CD4-positive, alpha-beta T cell treated with Interleukin-21 for 1 hour (primary cell): ENCODE measurements at places on chromosomes 11 and 22.

- DNase-seq, result no peak
Observed at GRCh38 chr11:36398231-36398953, 102.3 kb downstream of the PRR5L start.

DNA sequence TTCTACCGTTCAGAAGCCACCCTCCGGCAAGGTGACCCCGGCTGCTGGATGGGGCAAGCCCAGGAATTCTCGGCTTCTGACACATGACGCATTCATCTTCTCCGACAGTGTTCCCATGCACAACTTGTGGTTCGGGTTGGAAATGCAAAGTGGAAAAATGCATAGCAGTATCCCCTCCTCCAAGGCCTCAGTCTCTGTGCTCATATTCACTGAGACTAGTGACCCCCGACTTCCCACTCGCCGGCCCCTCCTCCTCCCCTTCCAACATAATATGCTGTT, 70.0 kb upstream of the NTM start:
- no peak for DNase-seq

DNA sequence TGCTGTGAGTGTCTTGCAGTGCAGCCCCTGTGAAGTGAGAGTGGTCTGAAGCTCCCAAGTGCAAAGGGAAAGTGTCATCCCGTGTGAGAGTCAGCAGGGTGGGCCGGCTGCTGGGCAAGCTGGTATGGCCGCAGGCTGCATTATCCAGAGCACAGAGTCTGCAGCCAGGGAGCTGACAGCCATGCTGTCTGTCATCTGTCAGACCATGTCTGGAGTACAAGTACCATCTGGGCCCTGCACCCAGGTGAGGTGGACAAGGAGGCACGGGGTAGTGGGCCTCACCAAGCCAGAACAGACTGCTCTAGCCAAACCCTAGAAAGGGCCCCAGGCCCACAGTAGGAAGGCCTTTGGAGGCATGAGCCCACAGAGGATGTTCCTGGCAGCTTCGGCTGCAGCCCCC, 20.2 kb downstream of the LMO1 start:
- DNase-seq, result no peak

DNA sequence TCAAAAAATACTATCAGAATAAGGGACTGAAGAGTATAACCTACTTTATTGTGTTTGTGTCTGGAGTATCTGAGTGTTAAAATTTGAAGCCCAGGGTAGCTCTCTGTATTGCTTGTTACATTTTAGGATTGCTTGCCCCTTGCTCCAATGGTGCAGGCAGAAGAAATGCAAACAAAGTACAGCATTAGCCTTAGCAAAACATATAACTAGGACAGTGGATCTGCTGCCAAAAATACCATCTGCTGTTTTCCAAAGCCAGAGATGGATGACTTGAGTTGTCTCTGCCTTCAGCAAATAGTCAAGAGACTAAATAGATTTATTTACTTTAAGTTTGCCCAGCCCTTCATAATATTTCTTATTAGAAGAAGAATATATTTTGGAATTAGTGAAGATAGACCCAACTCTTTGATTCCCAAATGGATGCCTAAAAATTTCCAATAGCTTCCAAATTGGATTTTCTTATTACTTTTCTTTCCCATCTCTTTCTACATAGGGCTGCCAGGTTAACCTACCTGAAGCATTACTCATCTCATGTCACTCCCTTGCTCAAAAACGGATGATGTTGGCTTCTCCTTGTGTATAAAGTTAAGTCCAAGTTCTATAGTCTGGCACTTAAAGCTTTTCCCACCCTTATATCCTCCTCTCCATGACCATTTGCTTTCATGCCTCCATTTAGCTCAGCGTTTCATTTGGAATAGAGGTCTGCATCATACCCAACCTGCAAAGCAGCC, 66.3 kb downstream of the LDLRAD3 start:
- no peak for DNase-seq

- DNase-seq, result no peak
Observed at GRCh38 chr11:69286374-69287371, 7.3 kb upstream of the MYEOV start.

GRCh38 chr11:15493921-15494620, 379.3 kb downstream of the INSC start:
- DNase-seq, result no peak

- no peak for DNase-seq
Observed at GRCh38 chr11:6415797-6416196, 3.1 kb downstream of the APBB1 start.

- DNase-seq, result no peak
Observed at GRCh38 chr11:75174781-75175370, 24.0 kb downstream of the SLCO2B1 start.

DNA sequence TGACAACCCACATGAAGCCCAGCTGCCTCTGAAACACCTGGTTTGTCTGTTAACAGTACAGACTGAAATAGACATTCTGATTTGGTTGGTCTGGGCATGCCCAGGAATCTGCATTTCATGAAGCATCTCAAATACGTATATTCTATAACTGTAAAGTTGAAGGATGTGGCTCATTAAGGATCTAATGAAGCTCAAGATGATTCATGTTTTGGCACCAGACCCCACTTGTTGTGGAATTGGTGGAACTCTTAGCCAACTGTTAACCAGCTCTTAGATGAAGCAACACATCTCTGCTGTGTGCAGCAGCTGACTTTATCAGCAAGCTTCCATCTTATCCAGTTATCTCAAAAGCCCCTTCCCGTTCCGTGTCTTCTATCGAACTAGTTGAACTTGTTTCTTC, 232.2 kb downstream of the INSC start:
- no peak for DNase-seq

- DNase-seq, result no peak
Observed at GRCh38 chr11:19739872-19740271, 27.2 kb downstream of the NAV2 start.

- DNase-seq, result peak; percentile 74
Observed at GRCh38 chr11:63888170-63889086, 28.5 kb downstream of the RCOR2 start.

- no peak for DNase-seq
Observed at GRCh38 chr11:6319704-6320410, 444 bp downstream of the CAVIN3 start.

GRCh38 chr11:111237926-111238325, 7.6 kb upstream of the POU2AF2 start:
- DNase-seq, result no peak

GRCh38 chr22:39894554-39895092, 1.1 kb upstream of the ENTHD1 start:
- no peak for DNase-seq

- no peak for DNase-seq
Observed at GRCh38 chr22:40631925-40632324, 4.6 kb downstream of the MRTFA start.

DNA sequence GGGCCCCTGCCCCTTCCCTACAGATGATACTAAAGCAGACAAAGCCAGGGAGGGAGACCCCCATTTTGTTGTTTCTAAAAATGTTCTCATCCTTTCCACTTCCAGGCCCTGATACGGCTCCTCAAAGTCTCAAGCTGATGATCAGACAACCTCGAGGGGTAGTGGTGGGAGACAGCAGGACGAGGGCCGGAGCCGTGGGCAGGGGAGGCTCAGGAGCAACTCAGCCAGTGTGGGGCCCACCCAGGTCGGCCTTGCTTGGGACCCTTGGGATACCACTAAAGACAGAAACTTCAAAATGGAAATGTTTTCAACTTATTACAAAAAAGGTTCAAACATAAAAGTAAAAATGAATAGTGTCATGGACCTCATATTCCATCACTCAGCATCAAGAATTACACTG, 15.2 kb upstream of the VPS37C start:
- DNase-seq, result no peak

DNA sequence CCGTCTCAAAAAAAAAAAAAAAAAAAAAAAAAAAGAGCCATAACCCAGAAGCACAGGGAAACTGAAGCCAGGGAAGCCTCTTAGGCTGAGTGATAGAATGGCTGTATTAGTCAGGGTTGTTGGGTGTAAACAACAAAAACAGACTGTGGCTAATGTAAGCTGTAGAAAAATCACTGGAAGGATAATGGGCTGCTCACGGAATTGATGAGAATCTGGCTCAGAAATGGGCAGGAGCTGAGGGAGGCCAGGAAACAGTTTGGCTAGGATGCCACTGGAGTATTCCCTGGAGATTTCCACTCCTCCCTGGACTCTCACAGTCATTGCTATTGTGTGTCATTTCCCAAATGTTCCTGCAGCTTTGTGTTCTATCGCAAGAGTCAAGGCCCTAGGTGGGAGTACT, 22.4 kb downstream of the SLC22A6 start:
- no peak for DNase-seq

GRCh38 chr11:122116591-122116990, 576 bp upstream of the BLID start:
- no peak for DNase-seq

- no peak for DNase-seq
Observed at GRCh38 chr11:33828604-33829429, 54.5 kb upstream of the FBXO3 start.

DNA sequence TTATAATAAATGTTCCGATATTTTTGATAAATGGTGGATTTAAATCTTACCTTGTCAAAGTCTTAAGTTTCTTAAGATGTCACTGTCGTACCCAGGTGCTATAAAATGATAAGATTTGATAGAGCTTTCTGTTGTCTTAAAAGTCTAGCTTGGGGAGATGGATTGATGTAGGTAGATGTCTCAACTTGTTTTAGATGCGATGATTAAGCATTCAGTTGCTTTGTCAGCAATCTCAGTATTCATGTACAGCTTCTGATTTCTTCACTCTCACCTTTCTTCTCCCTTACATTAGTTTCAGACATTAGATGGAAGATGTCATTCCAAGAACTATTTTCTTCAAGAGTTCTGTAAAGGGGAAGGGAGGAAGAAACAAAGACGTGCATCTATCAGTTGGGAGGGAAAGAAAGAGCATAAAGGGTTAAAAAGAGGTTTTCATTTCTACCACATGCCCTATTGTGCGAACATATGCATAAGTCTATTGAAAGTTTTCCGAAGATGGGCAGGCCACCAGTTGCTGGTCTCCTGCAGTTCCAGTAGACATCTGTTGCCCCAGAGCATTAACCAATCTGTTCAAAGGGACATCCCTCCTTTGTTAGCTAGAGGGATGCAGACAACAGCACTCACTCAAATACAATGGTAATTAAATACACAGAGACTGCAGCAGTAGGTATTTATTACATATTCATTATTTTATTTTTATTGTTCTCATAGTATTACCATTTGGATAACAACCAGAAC, 38.4 kb downstream of the ZC3H12C start:
- no peak for DNase-seq

- no peak for DNase-seq
Observed at GRCh38 chr11:73028611-73029010, 113.5 kb downstream of the FCHSD2 start.

GRCh38 chr11:88353386-88353785, 15.8 kb upstream of the CTSC start:
- no peak for DNase-seq

- no peak for DNase-seq
Observed at GRCh38 chr22:32780726-32781310, 20.7 kb upstream of the TIMP3 start.

DNA sequence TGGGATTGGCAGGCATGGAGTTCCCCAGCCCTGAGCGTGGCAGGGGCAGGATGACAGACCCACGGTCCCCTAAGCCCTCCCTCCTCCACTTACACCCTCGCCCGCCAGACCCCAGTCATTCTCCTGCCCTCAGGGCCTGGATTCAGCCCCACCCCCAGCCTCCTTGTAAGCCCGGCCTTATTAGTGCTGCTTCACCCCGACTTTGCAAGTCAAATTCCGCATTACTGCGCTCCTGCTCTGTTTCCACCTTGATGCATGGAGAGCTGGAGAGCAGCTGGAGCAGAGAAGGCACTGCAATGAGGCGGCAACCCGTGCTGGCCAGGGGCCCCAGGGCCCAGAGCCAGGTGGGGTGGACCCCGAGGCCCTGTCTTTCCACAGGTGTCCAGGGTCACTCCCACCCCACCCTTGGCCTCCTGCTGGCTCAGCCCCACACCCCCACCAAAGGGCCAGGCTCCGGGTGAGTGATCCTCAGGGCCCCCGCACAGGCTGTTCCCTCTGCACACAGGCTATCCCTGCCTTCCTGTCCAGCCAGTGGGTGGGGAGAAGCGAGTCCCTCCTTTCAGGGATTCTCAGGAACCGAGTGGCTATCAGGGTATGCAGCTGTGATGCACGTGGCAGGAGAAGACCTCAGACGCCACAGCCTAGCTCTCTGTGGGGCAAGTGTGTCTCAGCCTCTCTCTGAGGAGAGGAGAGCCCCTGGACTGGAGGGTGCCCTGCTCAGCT, 36.4 kb downstream of the RTN4R start:
- no peak for DNase-seq

GRCh38 chr22:49906071-49906798, 12.0 kb downstream of the ALG12 start:
- no peak for DNase-seq

DNA sequence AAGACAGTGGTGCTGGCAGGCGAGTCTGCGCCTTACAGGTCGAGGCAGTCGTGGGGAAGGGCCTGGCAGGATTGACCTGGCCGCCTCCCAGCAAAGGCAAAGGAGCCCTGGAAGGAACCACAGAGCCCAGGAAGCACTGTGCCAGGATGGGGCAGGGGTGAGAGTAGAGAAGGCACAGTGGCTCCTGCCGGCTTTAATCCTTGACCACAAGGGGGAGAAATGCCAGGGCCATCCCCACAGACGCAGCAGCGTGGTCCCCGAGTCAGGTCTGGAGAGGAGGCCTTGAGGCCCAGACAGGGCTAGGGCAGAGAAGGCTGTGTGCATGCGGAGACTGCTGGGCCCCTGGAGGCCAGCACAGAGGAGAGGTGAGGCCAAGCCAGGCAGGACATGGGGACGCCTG, 9.9 kb upstream of the NDUFS8 start:
- DNase-seq, result no peak

- no peak for DNase-seq
Observed at GRCh38 chr11:92890846-92891245, 78.6 kb upstream of the MTNR1B start.

GRCh38 chr11:12164061-12165014, 53.9 kb downstream of the MICAL2 start:
- no peak for DNase-seq

- no peak for DNase-seq
Observed at GRCh38 chr11:25890626-25891260, 441.2 kb upstream of the ANO3 start.

DNA sequence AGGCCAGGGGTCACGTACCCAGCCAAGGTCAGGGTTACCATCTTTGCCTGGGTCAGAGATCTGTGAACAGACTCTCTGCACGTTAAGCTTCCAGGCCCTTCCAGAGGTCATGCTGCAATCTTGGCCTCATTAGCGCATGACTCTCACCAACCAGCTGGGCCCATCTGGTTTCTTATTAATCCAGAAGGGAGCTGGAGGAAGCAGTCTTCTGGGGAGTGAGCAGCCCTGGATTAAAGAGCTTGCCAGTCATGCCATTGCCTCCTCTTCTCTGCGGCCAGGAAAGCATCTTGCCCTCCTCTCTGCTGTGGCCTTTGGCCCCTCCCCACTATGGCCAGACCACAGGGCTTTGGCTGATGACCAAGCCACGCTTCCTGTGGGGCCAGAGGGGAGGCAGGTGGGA, 57.4 kb downstream of the CHST1 start:
- DNase-seq, result no peak

DNA sequence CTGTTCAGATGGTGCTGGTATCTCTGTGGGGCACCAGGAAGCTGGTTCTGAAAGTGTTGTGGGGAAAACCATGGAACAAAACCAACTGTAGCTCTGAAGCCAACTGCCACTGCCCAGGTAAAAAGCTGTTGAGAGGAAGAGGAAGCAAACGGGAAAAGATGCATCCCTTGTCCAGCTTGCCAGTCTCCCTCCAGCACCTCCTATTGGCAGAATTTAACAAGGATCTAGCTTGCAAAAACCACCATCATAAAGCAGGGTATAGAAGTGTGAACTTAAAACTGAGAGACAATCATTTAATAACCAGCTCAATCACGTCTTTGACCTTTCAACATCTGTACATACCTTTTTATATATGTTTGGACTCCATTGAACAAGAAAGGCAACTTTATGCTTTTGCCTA, 4.5 kb downstream of the PATE1 start:
- DNase-seq, result no peak
